Stimulated activated CD4-positive, alpha-beta T cell treated with anti-CD3 and anti-CD28 coated beads, Interleukin-2, amount 100 ng/mL, for 48 hours (primary cell): ENCODE measurements at places on chromosomes 7 and 10.

DNA sequence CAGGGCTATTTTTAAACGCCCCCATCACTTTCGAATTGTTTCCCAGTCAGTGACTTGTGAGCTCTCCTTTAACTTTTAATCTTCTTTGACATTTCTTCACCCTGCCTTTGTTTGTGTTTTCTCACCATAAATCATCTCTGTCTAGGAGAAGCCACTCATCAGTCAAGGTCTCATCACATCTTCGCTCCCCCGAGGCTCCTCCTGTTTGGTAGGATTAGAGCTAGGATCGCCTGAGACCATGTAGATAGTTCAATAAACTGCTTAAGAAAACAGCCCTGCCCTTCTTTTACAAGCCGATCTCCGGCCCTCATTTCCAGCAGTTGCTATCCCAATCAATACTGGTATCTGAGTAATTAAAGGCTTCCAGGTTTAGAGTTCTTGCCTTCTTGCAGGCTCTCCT is 472.8 kb upstream of the ADARB2 start:
- no peak for DNase-seq

DNA sequence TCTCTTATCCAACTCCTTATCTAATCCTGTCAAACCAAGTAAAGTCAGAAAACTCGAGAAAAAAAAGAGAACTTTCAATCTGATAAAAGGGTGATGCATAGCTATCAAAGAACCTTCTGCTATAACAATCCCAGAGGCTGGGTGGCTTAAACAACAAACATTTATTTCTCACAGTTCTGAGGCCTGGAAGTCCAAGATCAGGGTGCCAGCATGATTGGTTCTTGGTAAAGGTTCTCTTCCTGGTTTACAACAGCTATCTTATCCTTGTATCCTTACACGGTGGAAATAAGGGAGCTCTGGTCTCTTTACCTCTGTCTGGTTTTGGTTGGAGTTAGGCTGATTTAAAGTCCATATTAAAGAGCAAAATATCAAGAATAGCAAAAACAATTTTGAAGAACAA is 131.9 kb downstream of the PHTF2 start:
- no peak for DNase-seq

GRCh38 chr7:38224392-38224791 is 46.3 kb downstream of the STARD3NL start:
- DNase-seq: no peak

DNA sequence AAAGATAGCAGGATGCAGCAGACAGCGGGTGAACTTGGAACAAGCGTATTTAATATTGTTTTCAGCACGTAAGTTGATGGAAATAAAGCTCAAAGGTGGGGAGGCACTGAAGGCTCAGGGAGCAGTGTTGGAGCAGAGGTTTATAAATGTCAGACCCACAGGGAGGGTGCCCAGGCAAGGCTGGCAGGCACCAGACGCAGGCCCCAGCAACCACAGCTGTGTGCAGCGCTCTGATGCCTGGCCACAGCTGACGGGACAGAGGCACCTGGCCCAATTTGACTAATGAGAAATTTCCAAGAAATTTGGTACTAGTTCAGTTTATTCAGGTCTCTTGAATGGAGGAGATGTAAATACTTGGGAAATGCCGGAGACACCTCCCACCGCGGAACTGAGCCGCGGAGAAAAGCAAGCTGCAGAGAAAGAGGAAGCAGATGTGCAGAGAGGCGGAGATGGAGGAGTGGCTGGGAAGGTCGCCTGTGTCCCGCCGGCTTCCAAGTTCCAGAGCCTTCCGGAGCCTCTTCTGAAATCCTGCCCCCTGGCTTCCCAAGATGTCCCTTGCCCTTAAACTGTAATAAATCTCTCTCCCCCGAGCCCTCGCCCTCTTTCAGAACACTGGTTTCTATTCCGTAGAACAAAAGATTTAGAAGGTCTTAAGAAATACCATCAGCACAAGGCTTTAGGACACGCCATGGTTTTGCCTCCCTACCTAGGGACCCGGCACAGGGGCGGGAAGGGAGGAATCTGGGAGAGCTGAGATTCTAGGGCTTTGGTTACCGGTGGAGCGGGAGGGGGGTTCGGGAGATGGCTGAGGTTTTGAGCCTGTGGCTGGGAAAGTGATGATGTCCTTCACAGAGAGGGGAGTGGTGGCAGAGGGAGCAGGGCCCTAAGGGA is 38.4 kb upstream of the PLXNA4 start:
- no peak for DNase-seq

GRCh38 chr10:110209454-110209925 is 2.1 kb downstream of the MXI1 start:
- DNase-seq: peak; percentile 58

DNA sequence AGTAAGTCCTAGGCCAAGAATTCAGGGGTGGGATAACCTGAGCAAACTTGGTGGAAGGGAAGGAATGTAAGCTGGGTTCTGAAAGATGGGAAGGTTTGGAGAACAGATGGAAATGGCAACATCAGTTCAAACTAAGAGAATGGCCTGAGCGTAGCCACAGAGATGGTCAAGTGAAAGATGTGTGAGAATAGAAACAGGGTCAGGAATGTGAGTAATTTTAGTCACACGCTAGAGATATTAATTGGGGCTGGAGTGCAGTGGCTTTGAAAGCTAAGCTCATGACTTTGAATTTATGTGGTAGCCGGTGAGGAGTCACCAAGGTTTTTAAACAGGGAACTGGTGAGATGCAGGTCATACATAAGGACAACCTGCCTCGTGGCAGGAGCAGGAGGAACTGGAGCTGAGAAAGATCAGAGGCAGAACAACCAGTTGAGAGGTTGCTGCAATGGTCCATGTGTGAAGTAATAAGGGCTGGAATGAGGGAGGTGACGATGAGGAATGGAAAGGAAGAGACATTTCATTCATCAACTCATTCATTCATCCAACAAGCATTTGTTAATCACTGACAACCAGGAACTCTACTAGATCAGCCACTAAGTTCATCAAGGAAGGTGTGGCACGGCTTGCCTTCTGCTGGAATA is 12.9 kb upstream of the SORBS1 start:
- DNase-seq: no peak

GRCh38 chr7:30173058-30173897 is 38.5 kb downstream of the MTURN start:
- no peak for DNase-seq
